Urinary bladder (tissue), 4 donors: ENCODE measurements at places on chromosomes 5 and 9. TPM values are rescaled to one million over a fixed set of nuclear protein-coding genes. Genes with fewer than 3 reads are reported as not detected.

DNA sequence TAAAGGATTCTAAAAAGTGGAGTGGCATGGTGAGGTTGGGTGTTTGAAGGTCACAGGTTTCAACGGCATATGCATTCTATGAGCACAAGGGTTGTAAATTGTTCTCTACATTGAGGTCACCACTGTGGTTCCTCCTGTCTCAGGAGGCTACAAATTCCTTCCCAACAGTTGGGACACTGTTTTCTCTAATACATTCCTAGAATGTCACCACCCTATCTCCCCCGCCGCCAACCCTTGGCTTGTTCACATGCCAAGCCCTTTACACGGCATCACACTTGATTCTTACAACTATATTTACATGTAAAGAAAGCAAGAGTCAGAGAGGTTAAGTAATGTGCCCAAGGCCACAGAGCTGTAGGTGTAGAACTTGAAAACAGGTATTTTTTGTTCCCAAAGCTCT is 315.1 kb downstream of the RAB3C start:
- no peak for DNase-seq

DNA sequence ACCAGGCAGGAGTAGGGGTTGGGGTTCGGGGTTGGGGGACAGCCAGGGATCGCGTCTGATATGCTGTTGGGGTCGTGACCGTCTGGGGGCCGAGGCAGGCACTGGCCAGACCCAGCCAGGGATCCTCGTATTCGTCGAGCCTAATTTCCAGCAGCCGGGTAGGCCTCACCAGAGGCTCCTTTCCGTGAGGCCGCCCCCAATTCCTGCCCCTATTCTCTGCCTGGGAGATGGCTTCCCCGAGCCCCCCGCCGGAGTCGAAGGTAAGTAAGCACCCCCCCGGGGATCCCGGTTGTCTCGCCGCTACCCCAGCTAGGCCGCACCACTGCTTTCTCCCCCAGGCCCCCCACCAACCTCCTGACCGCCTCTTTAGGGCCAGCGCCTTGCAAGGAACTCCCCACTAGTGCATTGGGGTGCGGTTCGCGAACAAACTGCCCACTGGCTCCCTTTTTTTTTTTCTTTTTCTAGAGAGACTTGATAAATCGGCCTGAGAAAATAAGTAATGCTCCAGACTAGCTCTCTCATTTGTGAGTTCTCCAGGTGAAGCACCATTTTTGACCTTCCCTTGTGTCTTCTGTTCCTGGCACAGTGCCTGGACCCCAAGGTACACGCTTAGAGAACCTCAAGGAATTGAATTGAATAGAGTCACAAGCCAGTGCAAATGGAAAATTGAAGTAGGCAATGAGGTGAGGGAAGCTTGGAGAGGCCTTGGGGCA is 435 bp downstream of the ZNF189 start:
- no peak for DNase-seq

- DNase-seq: no peak
Measured at GRCh38 chr5:40332970-40333369, 346.7 kb upstream of the PTGER4 start.

DNA sequence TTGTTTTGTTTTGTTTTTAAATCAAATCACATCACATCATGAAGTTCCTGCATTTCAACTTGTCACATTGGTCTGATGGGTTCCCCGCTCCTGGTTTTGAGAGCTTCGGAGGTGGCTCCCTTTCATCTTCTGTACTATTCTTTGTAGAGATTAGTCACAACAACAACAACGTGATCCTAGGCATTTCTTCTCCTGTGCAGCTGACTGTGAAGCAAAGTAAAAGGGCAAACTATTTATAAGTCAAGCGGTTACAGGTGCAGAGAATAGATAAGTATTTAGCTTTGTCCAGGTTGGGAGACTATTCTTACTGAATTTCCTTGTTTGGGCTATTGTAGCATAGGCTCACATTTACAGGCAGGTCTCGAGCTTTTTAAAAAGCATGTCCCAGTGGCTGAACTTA is 197.7 kb upstream of the CDKN2B start:
- no peak for DNase-seq

- no peak for DNase-seq
Measured at GRCh38 chr5:544675-545355, 20.6 kb upstream of the SLC9A3 start.

DNA sequence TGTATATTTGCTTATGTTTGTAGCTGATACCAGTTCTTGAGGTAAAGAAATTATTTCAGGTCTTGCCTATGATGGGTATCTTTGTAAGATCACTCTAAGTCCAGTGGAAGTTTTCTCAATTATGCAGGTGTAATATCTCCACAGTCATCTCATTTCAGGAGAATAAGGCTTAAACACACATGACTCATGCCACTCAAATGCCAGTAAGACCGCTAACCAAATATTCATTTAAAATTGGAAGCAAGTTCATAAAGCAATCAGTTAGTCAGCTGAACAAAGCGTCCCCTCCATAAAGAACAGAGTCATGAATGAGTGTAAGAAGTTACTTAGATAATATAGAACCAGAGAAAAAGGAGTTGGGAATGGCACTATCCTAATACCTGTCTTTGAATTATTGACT is 248.7 kb downstream of the LURAP1L start:
- no peak for DNase-seq

DNA sequence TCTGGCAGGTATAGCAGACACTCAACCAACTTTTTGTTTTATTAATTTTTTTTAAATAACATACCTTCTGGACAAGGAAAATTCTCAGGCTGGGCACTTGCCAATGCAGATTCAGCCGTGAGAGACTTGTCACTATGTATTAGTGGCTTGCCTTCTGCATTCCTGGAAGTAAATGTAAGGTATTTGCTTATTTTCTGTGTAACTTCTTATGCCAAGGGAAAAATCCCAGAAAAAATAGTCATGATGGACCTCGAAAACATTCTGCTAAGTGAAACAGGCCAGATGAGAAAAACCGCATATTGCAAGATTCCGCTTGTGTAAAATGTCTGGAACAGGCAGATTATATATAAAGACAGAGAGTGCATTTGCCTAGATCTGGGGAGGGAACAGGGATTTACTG is 260.3 kb upstream of the DAPK1 start:
- DNase-seq: no peak

GRCh38 chr5:132007399-132008162 is 3.9 kb downstream of the ACSL6 start:
- no peak for DNase-seq

DNA sequence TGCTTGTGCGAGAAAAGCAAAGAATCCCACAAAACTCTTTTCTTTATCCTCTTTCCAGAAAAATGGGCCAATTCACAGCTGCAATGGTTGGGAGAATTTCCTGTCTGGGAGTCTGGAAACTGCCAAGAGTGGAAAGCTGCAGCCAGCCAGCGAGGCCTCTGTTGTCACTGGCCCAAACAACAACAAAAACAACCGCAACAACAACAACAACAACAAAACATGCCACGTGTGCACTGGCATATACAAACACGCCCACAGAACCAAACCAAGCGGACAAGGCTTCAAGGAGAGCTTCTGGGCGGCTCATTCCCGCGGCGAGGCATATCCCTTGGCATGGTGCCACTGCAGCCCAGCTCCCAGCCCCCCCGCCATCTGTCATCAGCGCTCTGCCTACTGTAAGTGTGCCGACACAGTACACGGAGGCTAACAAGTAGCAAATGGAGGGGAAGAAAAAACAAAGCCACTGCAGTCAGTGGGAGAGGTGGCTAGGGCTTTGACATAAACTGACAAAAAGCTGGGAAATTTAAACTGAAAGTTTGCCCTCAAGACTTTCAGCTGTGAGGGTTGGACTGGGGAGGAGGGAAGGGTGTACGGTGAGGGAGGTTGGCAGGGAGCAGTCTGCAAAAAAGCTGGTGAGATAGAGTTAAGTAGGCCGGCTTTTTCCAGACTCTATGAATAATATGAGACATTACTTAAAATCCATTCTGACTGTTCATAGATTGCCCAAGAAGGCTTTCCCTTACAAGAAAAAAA is 165.0 kb upstream of the ZNF462 start:
- DNase-seq: peak; percentile 40

- no peak for DNase-seq
Measured at GRCh38 chr5:53994148-53994547, 316.2 kb downstream of the ARL15 start.

- DNase-seq: no peak
Measured at GRCh38 chr5:129125819-129126218, 31.3 kb downstream of the ISOC1 start.

DNA sequence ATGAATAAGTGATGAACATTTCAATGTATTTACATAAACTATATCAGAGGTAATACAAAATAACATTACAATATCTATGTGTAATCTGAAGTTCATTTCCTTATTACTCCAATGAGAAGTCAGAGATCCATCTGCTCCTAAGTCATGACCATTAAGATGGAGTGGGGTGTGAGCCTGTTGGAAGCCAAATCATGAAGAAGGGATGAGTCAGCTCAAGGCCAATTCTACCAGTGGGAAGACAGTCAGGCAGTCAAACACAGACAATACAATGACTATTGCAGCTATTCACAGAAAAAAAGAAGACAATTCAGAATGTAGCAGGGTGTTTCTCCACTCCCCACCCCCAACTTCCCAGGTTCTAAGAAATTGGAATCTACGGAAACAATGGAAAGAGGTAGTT is 155.0 kb downstream of the NFIB start:
- DNase-seq: no peak

GRCh38 chr9:13597427-13597826 is 317.9 kb upstream of the MPDZ start:
- DNase-seq: no peak

DNA sequence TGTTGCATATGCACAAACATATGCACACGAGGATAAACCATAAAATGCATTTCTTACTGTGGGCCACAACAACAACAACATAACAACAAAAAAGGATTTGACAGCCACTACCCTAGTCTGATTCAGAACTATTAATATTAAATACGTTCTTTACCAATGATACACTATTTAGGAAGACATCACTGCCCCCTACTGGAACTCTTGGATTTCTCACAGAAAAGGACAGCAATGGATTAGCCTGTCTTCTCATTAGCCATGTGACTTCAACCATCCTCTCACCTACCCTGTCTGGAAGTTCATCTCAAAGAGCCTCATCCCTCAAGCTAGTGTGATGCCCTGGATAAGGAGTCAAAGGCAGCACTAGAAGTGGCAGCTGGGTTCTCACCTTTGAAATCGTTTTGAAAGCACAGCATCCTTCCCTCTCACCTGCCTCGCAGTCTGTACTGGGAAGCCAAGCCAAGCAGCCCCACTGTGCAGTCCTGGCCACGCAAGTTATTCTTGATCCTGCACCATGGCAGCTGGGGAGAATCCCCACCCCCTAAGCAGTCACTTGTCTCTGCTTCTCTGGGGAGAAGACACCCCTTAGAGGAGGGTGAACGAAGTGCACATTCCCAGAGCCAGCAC is 64.6 kb downstream of the SH3TC2 start:
- no peak for DNase-seq

DNA sequence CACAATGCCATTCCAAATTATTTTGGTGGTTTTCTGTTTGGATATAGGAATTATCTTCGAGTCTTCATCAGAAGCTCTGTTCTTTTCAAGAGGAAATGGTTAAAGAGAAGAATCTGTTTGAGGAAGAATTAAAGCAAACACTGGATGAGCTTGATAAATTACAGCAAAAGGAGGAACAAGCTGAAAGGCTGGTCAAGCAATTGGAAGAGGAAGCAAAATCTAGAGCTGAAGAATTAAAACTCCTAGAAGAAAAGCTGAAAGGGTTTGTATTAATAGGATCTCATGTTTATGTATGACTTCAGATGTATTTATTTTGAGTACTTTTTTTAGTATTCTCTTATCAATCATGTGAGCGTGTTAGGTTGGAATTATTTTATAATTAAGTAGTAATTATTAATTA is 15.0 kb downstream of the HMMR start:
- no peak for DNase-seq

DNA sequence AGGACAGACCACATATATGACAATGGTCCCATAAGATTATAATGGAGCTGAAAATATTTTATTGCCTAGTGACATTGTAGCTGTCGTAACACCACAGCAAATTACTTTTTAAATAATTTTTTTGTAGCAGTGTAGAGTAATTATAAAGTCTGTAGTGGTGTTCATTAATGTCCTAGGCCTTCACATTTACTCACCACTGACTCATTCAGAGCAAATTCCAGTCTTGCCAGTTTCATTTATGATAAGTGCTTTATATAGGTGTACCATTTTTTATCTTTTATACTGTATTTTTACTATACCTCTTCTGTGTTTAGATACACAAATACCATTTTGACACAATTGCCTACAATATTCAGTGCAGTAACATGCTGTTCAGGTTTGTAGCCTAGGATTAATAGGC is 67.6 kb downstream of the TLE4 start:
- DNase-seq: no peak

DNA sequence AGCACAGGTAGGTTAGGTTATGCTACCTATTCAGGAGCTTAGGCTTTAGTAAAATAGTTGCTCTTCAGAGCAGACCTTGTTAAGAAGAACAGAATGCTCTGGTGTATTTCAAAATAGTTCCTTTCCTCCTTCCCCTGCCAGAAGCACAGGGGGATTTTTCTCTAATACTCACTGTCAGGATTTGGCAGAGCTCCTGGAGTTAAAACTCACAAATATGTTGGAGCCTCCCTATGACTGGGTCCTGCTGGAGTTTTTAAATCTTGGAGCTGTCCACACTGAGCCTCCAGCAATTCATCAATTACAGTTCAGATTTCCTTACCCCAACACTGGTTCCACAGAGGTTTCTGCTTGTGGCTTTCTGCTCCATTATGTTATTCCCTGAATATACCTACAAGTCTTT is 1233.8 kb upstream of the WWC1 start:
- peak; percentile 72 for DNase-seq

The PCDHB9 gene
- total RNA-seq: 2.4 TPM

The INVS gene
- total RNA-seq: 59.3 TPM
